Right ventricle myocardium superior (tissue), 1 donor: ENCODE measurements at places on chromosomes 1 and 21.

DNA sequence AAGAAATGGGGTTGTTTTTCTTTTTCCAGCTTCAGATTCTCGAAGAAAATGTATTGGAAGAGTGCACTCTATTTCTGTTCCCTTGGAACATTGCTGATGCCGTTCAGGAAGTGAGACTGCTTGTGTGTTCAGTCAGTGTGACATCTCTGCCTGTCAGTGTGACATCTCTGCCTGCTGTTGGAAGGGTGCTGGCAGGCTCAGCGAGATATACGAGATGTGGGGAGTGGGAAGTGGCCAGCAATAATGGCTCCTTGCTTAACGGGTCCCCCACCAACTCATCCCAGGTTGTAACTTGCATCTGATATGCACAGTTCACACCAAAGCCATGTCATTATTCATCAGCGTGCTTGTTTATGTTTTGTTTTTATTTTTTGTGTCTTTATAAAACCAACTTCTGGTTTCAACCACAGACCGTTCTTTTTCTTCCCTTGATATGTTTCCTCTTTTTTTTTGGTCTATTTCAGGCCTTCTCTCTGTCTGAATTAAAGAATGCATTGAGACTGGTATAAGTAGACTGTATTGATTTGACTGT, 145.4 kb downstream of the GALNT2 start:
- DNase-seq, result no peak

GRCh38 chr1:111795401-111795800, 39.7 kb downstream of the DDX20 start:
- DNase-seq, result no peak

- DNase-seq, result no peak
Observed at GRCh38 chr21:14115646-14116045, 95.1 kb downstream of the LIPI start.

GRCh38 chr21:46388206-46388880, 64.4 kb downstream of the PCNT start:
- DNase-seq, result no peak

GRCh38 chr1:3121401-3122210, 52.6 kb downstream of the PRDM16 start:
- no peak for DNase-seq

- DNase-seq, result no peak
Observed at GRCh38 chr1:43933386-43934100, at the start of gene ARTN. ARTN (plus strand) TSS chr1:43933801; CDS start chr1:43935657, 1,856 bp downstream.

GRCh38 chr21:41786509-41786987, 19.7 kb upstream of the RIPK4 start:
- DNase-seq, result no peak

GRCh38 chr1:220336391-220337031, 64.3 kb upstream of the RAB3GAP2 start:
- no peak for DNase-seq
